Ovary (tissue), 10 donors: ENCODE measurements at places on chromosomes 1 and 21.

DNA sequence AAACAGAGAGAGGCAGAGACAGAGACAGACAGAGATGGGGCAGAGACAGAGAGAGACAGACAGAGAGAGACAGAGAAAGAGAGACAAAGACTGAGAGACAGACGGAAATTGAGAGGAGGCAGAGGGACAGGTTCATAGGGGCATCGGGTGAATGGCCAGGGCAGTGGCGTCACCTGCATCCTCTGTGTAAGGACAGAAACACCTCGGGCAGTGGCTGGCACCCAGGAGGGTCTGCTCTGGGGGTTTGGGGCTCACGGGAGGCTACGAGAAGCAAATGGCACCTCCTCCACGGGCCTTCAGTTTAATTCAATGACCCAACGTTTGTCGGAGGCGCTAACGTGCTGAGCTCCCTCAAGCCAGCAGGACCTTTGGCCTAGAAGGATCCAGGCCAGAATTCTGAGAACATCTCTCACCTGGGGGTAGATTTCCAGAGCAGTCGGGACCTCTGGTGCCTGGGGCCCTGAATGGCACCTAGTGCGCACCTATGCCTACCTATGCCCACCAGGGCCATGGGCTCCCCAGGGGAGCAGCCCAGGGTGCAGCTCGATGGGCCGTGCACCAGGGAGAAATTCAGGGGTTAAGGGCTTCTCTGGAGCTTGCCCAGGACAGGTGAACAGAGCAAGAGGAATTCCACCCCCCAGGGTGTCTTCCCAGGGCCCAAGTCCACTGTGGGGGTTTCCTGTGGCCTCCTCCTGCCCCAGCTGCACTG lies 20.6 kb upstream of the PTTG1IP start:
- no peak for DNase-seq

DNA sequence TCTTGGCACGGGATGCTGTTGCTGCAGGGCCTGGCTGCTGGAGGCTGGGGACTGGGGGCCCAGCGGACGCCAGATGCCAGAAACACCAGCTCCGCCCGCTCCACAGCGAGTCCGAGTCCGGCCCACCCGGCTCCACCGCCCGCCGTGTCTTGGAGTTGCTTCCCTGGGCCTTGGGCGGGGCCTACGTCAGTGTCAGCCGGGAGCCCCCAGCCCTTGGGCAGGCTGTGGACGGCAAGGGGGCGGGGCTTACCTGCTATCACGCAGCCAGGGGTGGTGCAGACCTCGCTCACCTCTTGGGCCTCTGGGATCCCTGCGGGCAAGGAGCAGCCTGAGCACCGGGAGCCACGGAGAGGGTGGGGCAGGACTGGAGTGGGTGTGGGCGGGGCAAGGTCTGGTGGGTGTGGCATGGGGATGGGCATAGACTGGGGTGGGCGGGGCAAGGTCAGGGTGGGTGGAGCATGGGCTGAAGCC lies 21.8 kb downstream of the MMEL1 start:
- DNase-seq = no peak

DNA sequence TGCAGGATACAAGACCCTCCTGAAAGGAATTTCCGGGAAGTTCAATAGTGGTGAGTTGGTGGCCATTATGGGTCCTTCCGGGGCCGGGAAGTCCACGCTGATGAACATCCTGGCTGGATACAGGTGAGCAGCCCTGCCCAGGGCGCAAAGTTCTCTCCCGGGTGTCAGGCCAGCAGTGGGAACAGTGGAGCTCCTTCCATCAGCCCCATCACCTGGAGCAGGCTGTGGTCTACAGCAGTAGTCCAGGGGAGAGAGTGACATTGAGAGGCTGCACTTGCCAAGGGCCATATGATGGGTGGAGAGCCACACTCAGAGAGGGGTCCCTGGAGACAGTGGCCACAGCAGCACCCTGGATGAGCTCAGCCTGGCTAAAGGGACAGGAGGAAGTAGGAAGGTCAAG lies 44.1 kb downstream of the TFF3 start:
- no peak for DNase-seq

- DNase-seq = no peak
Observed at GRCh38 chr1:163875927-163876320, 554.2 kb downstream of the NUF2 start.

- DNase-seq = no peak
Observed at GRCh38 chr1:183238071-183238470, 52.0 kb downstream of the LAMC2 start.
